T-helper 2 cell (primary cell): ENCODE measurements at places on chromosomes 3 and 15.

- DNase-seq, result no peak
These were observed 22.7 kb upstream of the KNG1 start for GRCh38 chr3:186694288-186695032.

GRCh38 chr3:67678665-67679064, 24.3 kb upstream of the SUCLG2 start:
- DNase-seq, result no peak

- no peak for DNase-seq
These were observed 17.4 kb upstream of the SECISBP2L start for GRCh38 chr15:49063402-49064280.

- DNase-seq, result no peak
These were observed 62.4 kb upstream of the PCSK6 start for GRCh38 chr15:101551696-101552591.

- no peak for DNase-seq
These were observed 225.2 kb downstream of the VPS13C start for GRCh38 chr15:61835029-61835428.

DNA sequence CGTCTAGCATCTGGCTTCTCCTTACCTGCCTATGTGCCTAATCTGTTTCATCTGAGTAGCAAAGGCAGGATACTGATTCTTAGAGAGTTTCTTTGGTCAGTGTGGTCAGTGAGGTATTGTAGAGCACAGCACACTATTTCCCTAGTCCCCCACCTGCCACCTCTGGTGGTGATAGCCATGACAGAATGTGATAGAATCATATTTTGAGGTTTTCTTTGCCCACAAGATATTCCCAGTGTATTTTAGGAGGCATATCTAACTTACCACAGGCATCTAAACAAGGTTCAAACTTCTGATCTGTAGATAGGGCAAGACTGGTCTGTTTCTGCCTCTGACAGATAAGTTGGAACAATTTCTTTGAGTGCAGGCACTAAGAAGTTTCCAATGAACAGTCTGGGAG, 188.0 kb downstream of the SOX2 start:
- DNase-seq, result no peak

GRCh38 chr15:73048624-73049295, 3.5 kb upstream of the NEO1 start:
- no peak for DNase-seq

GRCh38 chr3:77139624-77140023, 99.7 kb downstream of the ROBO2 start:
- DNase-seq, result no peak

GRCh38 chr15:99917252-99917651, 184.0 kb upstream of the LYSMD4 start:
- DNase-seq, result no peak

GRCh38 chr3:61956236-61956635, 394.9 kb downstream of the PTPRG start:
- DNase-seq, result no peak

GRCh38 chr15:71801935-71802655, 8.3 kb upstream of the NR2E3 start:
- no peak for DNase-seq

DNA sequence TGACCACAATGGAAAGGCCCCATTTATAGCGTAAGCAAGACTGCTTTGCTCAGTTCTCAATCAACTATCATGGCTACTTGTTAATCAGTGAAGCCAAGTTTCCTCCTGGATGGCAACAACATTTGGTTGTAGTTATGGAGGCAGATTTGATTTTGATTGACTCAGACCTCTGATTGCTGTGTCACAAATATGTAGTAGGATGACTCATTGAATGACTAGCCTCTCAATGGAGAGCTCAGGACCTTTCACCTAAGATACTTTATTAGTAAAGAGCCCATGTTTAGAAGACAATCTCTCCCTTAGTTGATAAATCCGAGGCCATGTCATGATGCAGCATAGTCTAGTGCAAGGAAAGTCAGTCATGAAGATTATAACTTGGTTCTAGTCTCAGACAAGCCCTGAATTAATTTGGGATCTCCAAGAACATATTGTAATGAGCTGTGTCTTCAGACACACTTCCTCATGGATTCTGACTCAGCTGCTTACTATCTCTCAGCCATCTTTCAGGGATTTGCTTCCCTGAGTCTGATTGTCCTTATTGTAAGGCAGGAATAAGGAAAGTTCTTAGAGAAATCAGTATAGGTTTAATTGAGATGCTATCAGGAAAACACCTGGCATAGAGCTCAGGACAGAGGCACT, 397.4 kb upstream of the TMCO5A start:
- no peak for DNase-seq

GRCh38 chr3:15940641-15941040, 142.9 kb upstream of the ANKRD28 start:
- DNase-seq, result no peak
